WERI-Rb-1 (cell line): ENCODE measurements at places on chromosomes 4 and X.
A peak's percentile ranks its signal among the peaks of the same experiment; 100 is the strongest.

GRCh38 chr4:81069706-81070331, 39.3 kb downstream of the BMP3 start:
- DNase-seq = peak; percentile 82

DNA sequence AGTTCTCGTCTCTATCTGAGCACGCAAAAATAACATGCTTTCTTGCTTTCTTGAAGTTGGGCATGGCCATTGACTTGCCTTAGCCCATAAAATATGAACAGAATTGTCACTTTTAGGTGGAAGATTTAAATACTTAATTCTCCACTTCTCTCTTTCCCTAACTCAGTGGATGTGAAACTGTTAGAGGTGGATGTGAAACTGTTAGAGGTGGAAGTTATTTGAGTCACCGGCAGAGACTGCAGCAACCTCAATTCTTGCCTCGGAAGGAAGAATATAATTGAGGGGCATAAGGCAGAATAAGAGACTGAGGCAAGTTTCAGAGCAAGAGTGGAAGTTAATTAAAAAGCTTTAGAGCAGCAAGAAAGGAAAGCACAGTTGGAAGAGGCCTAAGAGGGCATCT, 2.8 kb upstream of the PARM1 start:
- no peak for DNase-seq

DNA sequence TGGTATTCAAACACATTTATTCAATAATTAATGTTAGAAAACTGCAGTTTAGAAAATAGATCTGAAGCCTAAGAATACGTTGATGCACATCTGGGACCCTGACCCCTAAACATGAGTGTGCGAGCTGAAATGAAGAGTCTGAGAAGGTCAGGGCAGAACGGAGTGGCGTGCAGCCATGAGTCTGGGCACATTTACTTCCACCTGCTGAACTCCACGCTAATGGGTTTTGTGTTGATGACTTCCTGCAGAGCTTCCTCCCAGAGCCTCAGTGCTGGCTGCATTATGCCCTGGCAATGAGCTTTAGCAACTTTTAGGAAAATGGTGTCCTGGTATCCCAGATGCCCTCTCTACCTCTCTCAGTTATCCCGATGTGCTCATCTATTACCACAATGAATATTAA, 53.1 kb downstream of the FAM114A1 start:
- no peak for DNase-seq

DNA sequence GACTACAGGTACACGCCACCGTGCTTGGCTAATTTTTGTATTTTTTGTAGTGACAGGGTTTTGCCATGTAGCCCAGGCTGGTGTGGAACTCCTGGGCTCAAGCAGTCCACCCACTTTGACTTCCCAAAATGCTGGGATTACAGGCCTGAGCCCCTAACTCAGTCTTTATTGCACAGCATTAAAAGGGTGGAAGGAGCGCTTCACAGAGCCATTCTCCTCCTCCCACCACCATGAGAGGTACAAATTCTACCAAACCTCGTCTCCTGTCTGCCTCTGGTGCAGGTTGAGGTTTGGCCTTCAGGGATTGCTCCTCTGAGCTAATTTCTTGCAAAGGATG, 52.3 kb downstream of the TLR10 start:
- DNase-seq = no peak

DNA sequence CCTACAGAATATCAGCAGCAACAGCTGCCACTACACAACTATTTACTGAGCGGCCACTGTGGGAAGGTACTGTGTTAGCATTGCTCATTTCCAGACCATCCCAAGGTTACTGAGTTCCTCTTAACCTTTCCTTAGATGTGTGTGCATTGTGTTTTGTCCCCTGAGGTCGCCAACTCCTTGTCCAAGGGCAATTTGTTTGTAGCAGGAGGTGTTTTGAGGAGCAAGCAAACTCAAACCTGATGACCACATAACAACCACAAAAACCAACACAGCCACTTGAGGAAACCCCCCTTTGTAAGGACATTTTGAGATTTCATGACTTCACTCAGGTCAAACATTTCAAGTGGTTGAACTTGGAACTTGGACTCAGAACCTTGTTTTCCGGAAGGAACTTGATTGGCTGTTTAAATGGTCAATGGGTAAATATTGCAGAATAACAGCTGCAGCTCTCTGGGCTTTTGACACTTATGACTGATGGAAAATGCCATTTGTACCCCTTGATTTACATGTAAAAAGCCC, 122.3 kb downstream of the MID1IP1 start:
- no peak for DNase-seq
